DMS 273 treated with DMSO at 0.1 percent for 48 hours (cell line): ENCODE measurements at places on chromosomes 16 and 17.
A peak's percentile ranks its signal among the peaks of the same experiment; 100 is the strongest.

DNA sequence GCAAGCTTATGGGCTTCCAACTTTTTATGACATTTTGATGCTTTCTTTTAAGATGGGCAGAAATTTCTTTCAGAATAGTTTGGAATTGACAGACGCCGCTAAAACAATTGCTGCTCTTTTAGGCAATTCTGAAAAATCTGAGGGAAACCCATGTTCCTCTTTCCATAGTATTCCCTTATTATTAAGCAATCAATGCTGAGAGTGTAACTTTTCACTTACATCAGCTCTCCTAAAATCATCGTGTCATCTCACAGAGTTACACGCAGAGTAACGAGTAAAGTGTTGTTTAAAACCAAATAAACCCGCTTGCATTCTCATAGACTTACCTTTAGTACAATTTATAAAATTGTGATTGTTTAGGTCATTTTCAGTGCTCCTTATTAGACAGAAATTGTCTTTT lies 150.6 kb downstream of the MAF start:
- DNase-seq = no peak

GRCh38 chr16:56965149-56966092 lies 3.7 kb downstream of the CETP start:
- DNase-seq = no peak

- no peak for DNase-seq
Measured at GRCh38 chr17:15269087-15269779, 4.1 kb upstream of the PMP22 start.

- DNase-seq = no peak
Measured at GRCh38 chr16:30937692-30938091, 11.2 kb upstream of the ORAI3 start.

- no peak for DNase-seq
Measured at GRCh38 chr17:59366040-59366757, 34.7 kb downstream of the YPEL2 start.

DNA sequence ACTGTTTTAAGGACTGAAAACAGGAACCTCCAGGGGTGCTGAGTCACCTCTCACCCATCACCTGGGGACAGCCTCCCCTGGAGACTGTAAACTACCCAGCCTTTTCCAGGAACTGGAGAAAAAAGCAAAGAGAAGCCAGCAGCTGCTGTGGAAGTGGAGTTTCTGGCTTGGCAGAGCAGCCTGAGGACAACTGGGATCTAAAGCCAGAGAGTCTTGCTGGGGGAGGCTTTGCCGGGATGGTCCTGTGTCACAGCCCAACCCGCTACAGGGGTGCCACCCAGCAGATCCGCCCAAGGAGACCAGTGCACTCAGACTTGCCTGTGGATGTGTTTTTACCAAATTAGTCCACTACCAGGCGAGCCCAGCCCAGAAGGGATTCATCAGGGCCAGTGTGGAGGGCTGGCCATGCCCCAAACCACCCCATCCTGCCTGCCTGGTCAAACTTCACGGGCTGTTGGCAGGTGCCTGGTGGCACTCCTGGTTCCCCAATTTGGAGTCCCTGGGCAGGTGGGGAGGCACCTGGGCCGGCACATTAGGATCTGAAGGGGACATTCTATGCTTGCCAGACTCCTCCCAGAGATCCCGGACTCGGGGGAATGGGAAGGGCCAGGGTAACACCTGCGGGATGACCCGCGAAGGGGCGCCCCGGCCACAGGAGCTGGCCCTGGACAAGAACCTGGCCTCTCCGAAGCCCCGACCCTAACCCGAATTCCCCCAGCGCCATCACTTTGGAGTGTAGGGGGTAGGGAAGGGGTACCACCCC lies 771 bp downstream of the MSRB1 start:
- DNase-seq = no peak

- DNase-seq = no peak
Measured at GRCh38 chr17:75925103-75925502, 15.7 kb downstream of the FBF1 start.

- DNase-seq = no peak
Measured at GRCh38 chr16:17270111-17270510, 200.6 kb downstream of the XYLT1 start.

- DNase-seq = peak; percentile 34
Measured at GRCh38 chr16:53960954-53961616, 257.1 kb downstream of the FTO start.

- DNase-seq = no peak
Measured at GRCh38 chr16:10762336-10763016, 18.8 kb downstream of the NUBP1 start.

DNA sequence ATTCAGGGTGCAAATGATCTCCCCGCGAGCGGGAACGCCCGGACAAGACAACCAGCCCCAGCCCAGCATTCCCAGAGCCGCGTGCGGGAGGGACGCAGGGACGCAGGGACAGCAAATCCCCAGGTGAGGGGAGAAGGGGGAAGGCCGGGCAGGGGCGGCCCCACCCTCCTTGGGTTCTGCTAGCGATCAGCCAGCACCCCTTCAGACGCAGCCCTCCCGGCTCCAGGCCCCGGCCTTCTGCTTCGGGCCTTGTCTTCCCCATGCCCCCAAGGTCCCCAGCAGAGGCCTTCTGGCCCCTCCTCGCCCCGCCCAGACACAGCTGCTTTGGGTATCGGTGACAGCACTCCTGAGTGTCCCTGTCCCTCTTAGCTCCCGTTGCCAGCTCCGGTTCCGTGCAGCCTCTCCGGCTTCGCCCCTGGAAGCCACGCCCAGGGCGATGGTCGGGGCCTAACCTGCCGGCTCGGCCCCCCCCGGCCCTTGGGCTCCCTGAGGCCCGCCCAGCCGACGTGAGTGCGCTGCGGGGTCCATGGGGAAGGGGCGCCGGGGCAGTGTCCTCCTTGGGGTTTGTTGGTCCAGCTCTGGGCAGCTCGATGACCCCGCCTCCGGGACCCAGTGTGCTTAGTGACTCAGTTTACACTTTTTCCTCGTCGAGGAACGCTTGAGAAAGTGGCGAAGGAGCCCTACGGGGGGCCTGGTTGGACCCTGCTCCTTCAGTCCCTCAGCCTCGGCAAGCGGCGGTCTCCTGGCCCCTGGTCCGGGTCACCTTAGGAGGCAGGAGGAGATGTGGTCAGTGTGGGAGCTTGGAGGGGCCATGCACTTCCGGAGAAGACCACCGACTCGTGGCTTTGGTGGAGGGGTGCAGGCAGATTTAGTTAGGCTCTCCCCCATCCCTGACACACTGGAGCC lies 50.5 kb upstream of the AMZ2 start:
- no peak for DNase-seq

GRCh38 chr16:86227801-86228200 lies 282.5 kb upstream of the FOXF1 start:
- no peak for DNase-seq

DNA sequence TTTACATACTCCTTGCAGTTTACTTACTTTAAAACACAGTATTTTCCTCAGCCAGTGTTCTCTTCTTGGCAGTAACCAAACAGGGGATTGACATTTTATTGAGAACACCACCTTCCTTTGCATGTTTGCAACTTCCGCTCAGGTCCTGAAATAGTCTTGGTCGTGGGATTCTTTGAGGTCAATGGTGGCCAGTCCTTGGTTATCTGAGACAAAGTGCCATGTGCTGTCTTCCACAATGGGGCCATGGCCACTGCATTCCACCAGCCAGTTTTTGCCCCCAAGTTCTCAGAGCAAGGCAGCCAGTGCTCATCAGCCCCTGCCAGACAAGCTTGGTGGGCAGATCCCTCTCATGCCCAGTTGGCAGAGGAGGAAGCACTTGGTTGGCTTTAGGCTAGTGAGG lies 22.9 kb downstream of the CMTM4 start:
- no peak for DNase-seq

DNA sequence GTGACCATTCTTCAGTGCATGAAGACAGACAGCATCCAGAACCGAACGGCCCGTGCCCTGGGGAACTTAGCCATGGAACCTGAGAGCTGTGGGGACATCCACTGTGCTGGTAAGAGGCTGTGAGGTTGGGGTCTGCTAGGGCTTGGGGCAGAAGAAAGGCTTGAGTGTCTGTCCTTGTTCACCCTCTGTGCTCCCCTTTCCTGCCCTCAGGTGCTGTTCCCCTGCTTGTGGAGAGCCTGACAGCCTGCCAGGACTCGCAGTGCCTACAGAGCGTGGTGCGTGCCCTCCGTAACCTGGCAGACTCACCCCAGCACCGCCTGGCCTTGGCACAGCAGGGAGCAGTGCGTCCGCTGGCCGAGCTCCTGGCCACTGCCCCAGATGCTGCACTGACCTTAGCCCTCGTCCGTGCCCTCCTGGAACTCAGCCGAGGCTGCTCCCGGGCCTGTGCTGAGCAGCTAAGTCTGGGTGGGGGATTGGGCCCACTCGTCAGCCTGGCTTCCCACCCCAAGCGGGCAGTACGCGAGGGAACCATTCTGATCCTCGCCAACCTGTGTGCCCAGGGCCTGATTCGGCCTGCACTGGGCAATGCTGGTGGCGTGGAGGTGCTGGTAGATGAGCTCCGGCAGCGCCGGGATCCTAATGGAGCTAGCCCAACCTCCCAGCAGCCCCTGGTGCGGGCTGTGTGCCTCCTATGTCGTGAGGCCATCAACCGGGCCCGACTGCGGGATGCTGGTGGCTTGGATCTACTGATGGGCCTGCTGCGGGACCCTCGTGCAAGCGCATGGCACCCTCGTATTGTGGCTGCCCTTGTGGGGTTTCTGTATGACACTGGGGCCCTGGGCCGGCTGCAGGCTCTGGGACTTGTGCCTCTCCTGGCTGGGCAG lies 2.9 kb downstream of the ARMC5 start:
- DNase-seq = no peak
